CD4-positive, alpha-beta T cell treated with Interleukin-15 for 4 hours (primary cell): ENCODE measurements at places on chromosomes 7 and 10.

DNA sequence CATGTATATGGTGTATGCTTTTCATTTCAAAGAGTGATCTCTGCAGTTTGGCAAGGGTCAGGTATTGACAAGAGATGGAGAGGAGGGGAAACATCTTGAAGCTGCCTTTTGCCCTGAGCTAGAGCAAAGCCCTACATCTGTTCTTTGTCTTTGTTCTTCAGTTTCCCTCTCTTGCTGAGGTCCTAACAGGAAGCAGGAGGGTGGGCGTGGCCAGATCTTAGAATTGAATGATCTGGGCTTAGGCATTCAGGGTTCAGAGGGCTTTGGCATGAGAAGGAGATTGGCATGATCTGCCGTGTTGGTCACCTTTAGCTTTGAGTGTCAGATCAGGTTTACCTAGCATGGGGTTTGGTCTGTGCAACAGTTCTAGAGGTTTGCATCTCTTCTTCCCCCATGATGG, 41.3 kb downstream of the LRMDA start:
- DNase-seq: no peak

GRCh38 chr7:124800386-124800785, 34.8 kb upstream of the GPR37 start:
- DNase-seq: no peak

DNA sequence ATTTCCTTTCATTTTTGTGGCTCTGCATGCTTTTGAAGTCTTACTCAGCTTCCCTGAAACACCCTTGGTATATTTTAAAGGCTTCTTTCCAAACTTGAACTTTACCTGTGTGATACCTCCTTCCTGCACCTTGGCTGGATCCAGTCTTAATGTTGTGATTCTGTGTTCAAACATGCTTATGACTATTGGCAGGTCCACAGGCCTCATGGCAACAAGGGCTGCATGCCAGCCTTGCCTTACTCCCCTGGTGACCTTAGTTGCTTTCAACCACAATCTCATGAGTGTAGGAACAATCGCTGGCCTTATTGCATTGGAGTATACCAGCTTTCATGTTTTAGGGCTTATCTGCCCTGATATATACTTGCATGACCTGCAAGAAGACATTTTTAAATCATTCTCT, 238.7 kb downstream of the KIF20B start:
- no peak for DNase-seq

GRCh38 chr7:120996333-120996987, 7.9 kb downstream of the CPED1 start:
- peak; percentile 51 for DNase-seq

GRCh38 chr7:128849804-128850490, 12.7 kb upstream of the ATP6V1F start:
- no peak for DNase-seq
